ENCODE measurements at places on chromosomes 7 and 10. TPM values are rescaled to one million over a fixed set of nuclear protein-coding genes. Genes with fewer than 3 reads are reported as not detected.

DNA sequence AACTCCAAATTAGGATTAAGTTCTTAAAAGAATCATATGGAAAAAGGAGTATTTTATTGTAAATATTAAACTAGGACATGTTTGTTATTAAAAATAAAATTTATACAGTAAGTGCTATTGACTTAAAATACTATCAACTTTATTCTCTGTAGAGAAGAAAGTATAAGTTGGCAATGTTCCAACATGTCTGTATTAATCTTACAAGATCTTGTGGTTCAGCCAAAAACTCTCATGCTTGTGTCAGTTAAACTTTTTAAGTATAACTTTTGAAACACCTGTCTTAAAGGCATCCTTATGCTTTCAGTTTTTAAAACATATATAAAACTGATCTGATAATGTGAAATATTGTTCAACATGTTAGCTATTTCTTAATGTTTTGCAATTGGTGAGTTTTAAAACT lies 160.7 kb downstream of the ZEB1 start:
- H3K27me3 ChIP-seq, result no peaks in the 10 kb centered on the region
- no peaks in the 10 kb centered on the region for H3K4me1 ChIP-seq
- no peak overlapping the region for H3K4me3 ChIP-seq
- H3K36me3 ChIP-seq, result no peaks in the 10 kb centered on the region
- DNase-seq, result no peak

The COA1 gene
- 81.6 TPM for total RNA-seq

- H3K27ac ChIP-seq, result no peak overlapping the region
- no peak for DNase-seq
- no peaks in the 10 kb centered on the region for H3K4me1 ChIP-seq
Observed at GRCh38 chr10:111139567-111139966, 62.7 kb downstream of the ADRA2A start.

The CALD1 gene
- total RNA-seq, result 3.3 TPM

DNA sequence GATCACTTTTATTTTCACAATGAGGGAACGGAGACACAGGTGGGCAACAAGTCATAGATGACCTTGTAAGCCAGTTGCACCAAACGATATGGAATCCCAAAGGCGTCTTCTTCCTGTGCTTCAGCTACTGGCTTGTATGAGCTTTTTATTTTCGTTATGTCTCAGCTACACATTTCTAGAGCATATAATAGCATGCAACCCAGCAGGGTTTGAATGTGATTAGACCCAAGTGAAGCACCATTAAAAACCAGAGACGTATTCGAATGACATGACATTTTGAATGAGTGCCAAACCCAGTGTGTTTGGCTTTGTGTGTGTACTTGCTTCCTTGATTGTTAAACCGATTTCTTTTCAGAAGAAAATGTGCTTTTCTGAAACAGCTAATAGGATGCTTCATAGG lies 963.2 kb upstream of the CELF2 start:
- no peak overlapping the region for H3K27ac ChIP-seq

DNA sequence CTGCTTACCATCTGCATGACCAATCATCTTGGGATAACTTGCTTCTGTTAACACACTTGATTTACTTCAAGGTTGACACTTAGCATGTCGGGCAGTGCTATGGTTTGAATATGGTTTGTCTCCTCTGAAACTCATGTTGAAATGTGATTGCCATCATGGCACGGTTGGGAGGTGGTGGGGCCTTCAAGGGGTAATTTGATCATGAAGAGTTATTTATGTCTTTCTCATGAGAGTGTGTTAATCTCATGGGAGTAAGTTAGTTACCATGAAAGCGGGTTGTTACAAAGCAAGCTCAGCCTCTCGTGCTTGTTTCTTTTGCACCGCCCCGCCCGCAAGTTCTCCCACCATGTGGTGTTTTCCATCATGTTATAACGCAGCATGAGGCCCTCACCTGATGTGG lies 163.6 kb downstream of the DOCK4 start:
- no peaks in the 10 kb centered on the region for H3K36me3 ChIP-seq
- H3K4me1 ChIP-seq, result no peaks in the 10 kb centered on the region
- no peak overlapping the region for H3K4me3 ChIP-seq
- no peak for DNase-seq
- H3K27ac ChIP-seq, result no peak overlapping the region

The ESYT2 gene
- 56.1 TPM for total RNA-seq

- H3K27me3 ChIP-seq, result no peaks in the 10 kb centered on the region
- no peak overlapping the region for H3K27ac ChIP-seq
- no peaks in the 10 kb centered on the region for H3K36me3 ChIP-seq
Observed at GRCh38 chr10:18699849-18700840, 40.9 kb downstream of the ARL5B start.

DNA sequence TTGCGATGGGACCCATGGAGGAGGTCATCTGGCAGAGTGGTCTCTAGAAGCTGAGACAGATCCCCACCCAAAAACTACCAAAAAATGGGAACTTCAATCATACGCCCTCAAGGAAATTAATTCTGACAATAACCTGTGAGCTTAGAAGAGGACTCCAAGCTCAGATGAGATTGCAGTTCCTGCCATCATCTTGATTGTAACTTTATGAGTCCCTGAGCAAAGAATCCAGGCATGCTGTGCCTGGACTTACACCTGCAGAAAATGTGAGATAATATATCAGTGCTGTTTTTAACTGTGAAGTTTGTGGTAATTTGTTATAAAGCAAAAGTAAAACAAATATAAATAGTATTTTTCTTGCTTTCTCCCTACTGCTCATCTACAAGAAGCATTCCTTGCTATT lies 299.6 kb upstream of the MBL2 start:
- no peaks in the 10 kb centered on the region for H3K4me1 ChIP-seq
- H3K27me3 ChIP-seq, result no peaks in the 10 kb centered on the region
- H3K36me3 ChIP-seq, result no peaks in the 10 kb centered on the region
- no peak overlapping the region for H3K27ac ChIP-seq
- no peak for DNase-seq
- no peak overlapping the region for H3K4me3 ChIP-seq

Data from CD8-positive, alpha-beta memory T cell (primary cell).